Stimulated activated CD8-positive, alpha-beta memory T cell treated with anti-CD3 and anti-CD28 coated beads, Interleukin-12 subunit alpha, Interleukin-12 subunit beta, amount 100 ng/mL, for 1 hour (primary cell): ENCODE measurements at places on chromosomes 11 and 22.

DNA sequence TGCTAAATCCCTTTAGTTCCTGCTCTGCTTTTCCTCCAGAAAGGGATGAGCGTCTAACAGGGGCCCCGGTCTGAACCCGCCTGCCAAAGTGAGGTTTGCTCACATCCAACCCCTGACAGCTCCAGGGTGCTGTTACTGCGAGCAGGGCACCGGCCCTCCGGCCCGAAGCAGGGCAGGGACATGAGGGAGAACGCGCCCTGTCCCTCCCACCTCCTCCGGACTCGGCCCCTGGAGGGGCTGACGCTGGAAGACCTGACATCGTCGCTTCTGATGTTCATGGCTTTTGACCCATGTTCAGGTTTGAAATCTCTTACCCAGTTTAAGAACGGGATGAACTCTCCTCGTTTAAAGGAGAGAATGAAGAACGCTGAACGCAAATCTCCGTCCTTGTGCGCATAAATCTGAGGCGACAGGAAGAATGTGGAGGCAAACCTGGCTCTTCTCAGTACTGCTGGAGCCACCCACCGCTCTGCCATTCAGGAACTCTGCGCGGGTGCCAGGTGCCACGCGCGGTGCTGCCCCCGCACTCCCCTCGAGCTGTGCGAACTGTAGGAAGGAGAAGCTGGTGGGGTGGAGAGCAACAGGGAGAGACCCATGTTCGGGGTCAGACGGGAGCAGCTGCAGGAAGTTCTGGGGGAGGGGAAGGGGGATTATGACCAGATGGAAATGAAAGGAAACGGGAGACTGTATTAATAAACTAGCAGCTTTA is 826 bp upstream of the EEF1G start:
- DNase-seq: no peak

GRCh38 chr11:5369789-5370188 is 13.8 kb upstream of the OR51M1 start:
- DNase-seq: no peak

- no peak for DNase-seq
Measured at GRCh38 chr22:19404676-19405075, 26.9 kb downstream of the HIRA start.

- no peak for DNase-seq
Measured at GRCh38 chr11:64642418-64642735, 51.4 kb downstream of the SLC22A12 start.

DNA sequence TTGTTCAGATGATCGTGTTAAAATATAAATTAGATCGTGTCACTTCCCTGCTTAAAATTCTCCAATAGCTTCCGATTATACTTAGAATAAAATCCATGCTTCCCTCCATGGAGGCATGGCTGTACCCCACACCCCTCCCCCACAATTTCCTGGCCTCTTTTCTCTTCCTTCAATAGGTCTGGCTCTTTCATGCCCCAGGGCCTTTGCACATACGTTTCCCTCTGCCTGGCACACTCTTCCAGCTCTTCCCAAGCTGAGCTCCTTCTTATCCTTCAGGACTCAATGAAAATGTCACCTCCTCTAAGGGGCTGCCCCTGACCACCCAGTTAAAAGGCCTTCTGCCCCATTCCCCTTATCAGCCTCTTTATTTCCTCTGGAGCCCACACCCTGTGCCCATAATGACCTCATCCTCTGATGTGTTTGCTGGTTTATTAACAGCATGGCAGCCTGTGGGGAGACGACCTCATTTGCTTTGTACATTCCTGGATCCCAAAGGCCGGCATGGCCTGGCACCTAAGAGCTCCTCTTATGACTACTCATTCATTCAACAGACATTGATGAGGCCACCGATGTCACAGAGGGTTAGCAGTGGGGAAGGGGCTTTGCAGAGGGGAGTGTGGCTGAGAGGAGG is 9.0 kb upstream of the FLRT1 start:
- no peak for DNase-seq

GRCh38 chr11:119626871-119627270 is 102.1 kb downstream of the NECTIN1 start:
- DNase-seq: no peak

GRCh38 chr11:107282195-107282594 is 175.4 kb downstream of the CWF19L2 start:
- DNase-seq: no peak

DNA sequence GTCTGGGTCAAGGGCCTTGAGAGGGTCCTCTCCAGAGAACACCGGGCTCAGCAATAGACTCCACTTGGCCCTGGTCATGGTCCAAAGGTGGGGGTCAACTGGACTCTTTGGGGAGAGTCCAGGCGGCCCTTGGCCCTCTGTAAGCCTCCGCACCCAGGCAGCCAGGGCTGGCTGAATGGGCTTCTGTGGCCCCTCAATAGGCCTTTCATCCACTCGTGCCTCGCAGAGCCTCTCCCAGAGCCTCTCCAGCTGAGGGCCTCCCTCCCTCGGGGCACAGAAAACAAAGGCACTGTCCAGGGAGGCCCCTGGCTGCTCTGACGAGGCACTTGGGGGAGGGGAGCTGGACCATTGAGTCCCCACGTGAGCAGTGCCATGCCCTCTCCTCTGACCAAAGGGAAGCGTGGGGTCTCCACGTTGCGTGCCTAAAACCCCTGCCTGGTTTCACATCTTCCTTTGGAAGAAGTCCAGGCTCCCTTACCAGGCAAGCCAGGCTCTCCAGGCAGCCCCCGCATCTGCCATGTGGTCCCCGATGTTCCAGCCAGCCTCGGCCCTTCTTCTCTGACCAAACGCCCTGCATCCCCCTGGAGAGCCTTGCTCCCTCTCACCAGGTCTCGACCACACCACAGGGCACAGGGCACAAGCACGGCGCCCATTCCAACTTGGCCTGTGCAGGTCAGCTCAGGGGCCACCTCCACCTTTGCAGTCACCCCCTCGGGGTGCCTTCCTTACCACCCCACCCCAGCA is 15.5 kb downstream of the KIAA0930 start:
- DNase-seq: no peak

- DNase-seq: no peak
Measured at GRCh38 chr11:33419924-33420323, 162.7 kb downstream of the HIPK3 start.

DNA sequence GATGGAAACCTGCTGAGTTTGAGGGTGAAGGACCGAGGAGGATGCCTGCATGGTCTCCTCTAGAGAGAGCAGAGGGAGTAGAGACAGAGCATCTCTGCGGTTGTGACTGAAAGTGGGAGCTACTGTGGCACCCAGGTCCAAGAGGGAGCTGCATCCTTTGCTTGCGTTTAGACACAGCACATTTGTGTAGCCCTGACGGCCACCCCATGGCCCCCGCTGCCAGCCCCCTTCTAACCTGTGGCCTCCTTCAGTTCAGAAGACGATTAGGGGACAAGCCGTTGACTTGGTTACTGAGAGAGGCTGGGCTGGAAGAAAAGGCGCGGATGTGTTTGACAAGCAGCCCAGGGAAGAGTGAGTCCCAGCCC is 690.9 kb downstream of the BRD1 start:
- no peak for DNase-seq

DNA sequence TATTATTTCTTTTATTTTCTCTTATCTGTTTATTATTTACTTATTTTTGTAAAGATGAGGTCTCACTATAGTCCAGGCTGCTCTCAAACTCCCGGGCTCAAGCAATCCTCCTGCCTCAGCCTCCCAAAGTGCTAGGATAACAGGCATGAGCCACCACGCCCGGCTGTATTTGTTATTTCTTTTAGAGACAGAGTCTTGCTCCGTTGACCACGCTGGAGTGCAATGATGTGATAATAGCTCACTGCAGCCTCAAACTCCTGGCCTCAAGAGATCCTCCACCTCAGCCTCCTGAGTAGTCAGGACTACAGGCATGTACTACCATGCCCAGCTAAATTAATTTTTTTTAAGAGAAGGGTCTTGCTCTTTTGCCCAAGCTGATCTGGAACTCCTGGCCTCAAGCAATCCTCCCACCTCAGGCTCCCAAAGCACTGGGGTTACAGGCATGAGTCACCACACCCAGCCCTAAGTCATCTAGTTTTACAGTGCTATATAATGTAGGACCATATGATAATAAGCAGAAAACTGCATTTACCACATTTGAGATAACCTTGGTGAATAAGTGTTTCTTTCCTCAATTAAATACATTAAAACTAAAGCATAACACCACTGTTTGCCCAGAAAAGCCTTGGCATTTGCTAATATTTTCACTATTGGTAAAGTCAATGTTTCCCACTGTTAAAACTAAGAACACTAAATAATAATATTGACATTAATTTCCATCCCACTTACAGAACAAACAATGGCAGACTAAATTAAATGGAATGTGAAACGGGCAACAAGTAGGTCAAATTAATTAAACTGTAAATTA is 127.5 kb downstream of the SIK3 start:
- no peak for DNase-seq

DNA sequence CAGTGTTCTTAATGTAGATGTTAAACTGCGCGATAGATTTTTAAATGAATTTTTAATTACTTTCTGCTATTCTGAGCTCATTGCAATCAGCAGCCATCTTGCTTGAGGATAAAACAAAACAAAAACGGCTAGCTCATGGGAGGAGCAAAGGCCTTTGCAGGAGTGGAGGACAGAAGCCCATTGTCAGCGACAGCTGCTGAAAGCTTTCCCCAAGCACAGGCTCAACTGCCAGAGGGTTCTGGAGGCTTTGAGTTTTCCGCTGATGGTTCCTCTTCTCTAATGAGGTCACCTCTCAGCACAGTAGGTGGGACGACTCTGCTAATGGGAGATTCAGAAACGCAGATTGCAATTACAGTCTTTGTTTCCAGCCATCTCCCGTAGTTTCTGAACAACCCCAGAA is 167.1 kb upstream of the TTC12 start:
- DNase-seq: no peak

- DNase-seq: no peak
Measured at GRCh38 chr11:106061954-106062949, 14.9 kb downstream of the KBTBD3 start.

DNA sequence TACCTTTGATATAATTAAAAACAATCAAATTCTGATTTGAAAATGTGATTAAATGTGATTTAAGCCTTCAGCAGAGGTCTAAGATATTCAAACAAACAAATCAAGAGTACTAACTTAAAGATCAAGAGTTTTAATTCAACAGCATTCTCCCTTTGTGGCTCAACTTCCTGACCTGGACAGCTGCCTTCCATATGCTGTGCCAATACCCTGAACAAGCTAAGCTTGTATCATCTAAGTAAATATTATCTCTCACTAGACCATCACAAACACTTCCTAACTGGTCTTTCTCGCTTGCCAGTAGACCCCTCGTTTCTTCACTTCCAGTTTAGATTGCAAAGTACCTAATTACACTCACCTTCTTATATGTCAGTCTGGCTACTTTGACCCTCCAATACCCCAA is 35.9 kb upstream of the P4HA3 start:
- DNase-seq: no peak

- no peak for DNase-seq
Measured at GRCh38 chr11:6876914-6877313, 489 bp downstream of the OR10A4 start.
